ENCODE measurements at places on chromosomes 3 and 15. TPM values are rescaled to one million over a fixed set of nuclear protein-coding genes. Genes with fewer than 3 reads are reported as not detected.

- DNase-seq: no peak
- peaks cover 30% of the 10 kb centered on the region for H3K4me1 ChIP-seq
- H3K4me3 ChIP-seq: peak overlapping the region; percentile 94
- H3K27ac ChIP-seq: peak overlapping the region; percentile 99
Observed at GRCh38 chr3:105866656-105867653, 1.9 kb downstream of the CBLB start.

- DNase-seq: no peak
- no peak overlapping the region for H3K27ac ChIP-seq
- H3K4me1 ChIP-seq: peaks cover 40% of the 10 kb centered on the region
- H3K36me3 ChIP-seq: no peaks in the 10 kb centered on the region
- no peaks in the 10 kb centered on the region for H3K27me3 ChIP-seq
- H3K4me3 ChIP-seq: no peak overlapping the region
Observed at GRCh38 chr3:54951405-54951804, 23.5 kb upstream of the LRTM1 start.

- peaks cover 21% of the 10 kb centered on the region for H3K4me1 ChIP-seq
- H3K4me3 ChIP-seq: no peak overlapping the region
- H3K27me3 ChIP-seq: no peaks in the 10 kb centered on the region
- no peak overlapping the region for H3K27ac ChIP-seq
- no peak for DNase-seq
Observed at GRCh38 chr3:3015185-3016089, 94.7 kb downstream of the IL5RA start.

- DNase-seq: no peak
- peaks cover under 1% of the 10 kb centered on the region for H3K27me3 ChIP-seq
- peaks cover 9% of the 10 kb centered on the region for H3K4me1 ChIP-seq
- no peak overlapping the region for H3K4me3 ChIP-seq
- H3K36me3 ChIP-seq: no peaks in the 10 kb centered on the region
- H3K27ac ChIP-seq: no peak overlapping the region
Observed at GRCh38 chr3:117748131-117748530, 1038.6 kb downstream of the TUSC7 start.

- H3K36me3 ChIP-seq: no peaks in the 10 kb centered on the region
- no peaks in the 10 kb centered on the region for H3K4me1 ChIP-seq
- no peak overlapping the region for H3K4me3 ChIP-seq
- no peak for DNase-seq
- H3K27ac ChIP-seq: no peak overlapping the region
Observed at GRCh38 chr15:29563112-29563511, 259.2 kb downstream of the TJP1 start.

DNA sequence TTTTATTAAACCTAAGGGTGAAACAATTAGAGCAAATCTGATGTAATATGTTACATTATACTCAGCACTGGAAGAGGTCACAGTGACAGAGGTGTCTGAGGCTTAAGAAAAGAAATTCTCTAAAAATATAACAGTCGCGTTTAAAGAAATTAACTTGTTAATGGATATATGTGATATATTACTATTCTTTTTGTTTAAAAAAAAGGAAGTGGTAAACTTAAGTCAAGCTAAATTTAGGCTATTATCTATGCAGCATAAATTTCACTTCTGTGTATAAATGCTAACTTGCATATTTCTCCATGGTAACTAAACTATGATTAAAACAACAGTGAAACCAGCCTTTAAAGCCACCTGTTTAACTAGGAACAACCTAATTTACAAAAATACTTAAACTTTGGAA, 191.3 kb downstream of the FOXP1 start:
- H3K36me3 ChIP-seq: peaks cover 6% of the 10 kb centered on the region
- no peak for DNase-seq
- no peaks in the 10 kb centered on the region for H3K27me3 ChIP-seq

DNA sequence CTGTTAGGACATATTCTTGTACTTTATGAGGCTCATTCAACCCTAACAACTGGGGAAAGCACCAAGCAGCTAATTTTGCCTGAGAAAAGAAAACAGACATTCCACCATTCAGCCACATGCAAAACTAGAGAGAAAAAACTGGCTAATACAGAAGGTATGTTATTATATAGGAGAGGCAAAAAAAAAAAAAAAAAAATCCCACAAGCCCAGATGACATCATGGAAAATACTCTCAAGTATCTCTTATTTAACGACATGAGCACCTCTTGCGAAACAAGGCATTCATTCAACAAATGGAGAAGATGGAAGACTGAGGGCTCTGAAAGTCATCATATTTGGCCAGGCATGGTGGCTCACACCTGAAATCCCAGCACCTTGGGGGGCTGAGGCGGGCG, 61.5 kb downstream of the PRICKLE2 start:
- DNase-seq: no peak
- H3K36me3 ChIP-seq: peaks cover 23% of the 10 kb centered on the region
- H3K4me1 ChIP-seq: peaks cover 21% of the 10 kb centered on the region
- H3K4me3 ChIP-seq: peak overlapping the region; percentile 13

DNA sequence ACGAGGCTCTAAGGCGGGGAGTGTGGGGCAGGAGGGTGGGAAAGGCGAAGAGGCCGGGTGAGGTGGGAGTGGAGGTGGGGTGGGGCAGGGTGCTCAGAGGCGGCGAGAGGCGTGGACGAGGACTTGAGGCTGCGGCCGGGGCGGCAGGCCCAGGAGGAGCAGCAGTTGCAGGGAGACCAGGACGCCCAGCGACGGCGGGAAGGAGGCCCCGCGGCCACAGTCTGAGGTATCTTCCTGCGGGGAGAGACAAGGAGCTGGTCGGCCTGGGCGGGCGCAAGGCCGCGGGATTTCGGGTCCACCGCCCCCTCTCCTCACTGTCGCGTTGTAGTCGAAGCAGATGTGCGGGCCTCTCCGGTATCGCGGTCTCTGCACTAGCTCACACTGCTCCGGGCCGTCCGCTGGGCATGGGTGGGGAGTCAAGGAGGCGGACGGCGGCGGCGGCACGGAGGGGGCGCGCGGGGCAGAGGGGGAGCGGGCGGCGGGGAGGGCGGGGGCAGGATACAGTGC, 5.3 kb upstream of the TMEM115 start:
- H3K36me3 ChIP-seq: no peaks in the 10 kb centered on the region
- peaks cover 3% of the 10 kb centered on the region for H3K4me1 ChIP-seq
- H3K27me3 ChIP-seq: no peaks in the 10 kb centered on the region
- no peak for DNase-seq

GRCh38 chr15:35616498-35617271, 70.7 kb upstream of the DPH6 start:
- no peaks in the 10 kb centered on the region for H3K4me1 ChIP-seq
- no peak overlapping the region for H3K4me3 ChIP-seq
- H3K27ac ChIP-seq: no peak overlapping the region
- DNase-seq: no peak

DNA sequence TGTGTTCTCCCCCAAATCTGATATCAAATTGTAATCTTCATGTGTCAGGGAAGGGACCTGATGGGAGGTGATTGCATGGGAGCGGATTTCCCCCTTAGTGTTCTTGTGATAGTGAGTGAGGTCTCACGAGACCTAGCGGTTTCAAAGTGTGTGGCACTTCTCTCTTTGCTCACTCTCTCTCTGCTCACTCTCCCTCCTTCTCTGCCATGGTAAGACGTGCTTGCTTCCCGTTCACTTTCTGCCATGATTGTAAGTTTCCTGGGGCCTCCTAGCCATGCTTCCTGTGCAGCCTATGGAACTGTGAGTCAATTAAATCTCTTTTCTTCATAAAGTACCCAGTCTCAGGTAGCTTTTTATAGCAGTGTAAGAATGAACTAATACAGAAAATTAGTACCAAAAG, 30.6 kb upstream of the OR5H6 start:
- no peak overlapping the region for H3K27ac ChIP-seq
- H3K4me1 ChIP-seq: no peaks in the 10 kb centered on the region
- no peak overlapping the region for H3K4me3 ChIP-seq
- H3K27me3 ChIP-seq: no peaks in the 10 kb centered on the region

DNA sequence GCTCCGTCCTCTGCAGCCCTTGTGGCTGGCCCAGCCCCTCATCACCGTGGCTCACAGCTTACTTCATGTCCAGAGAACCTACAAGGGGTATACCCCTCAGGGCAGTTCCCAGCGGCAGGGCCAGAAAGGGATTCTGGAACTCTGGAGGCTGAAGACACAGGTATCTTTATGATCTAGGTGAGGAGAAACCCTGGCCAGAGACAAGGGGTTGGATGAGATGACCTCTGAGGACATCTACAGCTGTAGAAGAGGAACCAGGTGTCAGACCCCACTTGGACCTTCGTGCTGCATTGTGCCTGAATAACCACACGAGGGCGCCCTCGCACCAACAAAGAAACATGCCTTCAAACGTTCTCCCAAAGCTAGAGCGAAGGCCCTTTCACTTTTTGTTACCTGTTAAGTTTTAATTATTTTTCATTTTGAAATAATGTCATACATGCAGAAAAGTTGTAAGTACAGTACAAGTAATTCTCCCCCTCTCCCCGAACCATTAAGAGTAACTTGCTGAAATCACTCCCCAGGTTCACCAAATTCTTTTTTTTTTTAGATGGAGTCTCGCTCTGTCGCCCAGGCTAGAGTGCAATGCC, 118.7 kb upstream of the SMAD3 start:
- H3K36me3 ChIP-seq: no peaks in the 10 kb centered on the region
- peaks cover 11% of the 10 kb centered on the region for H3K27me3 ChIP-seq

Gene RTP1
- total RNA-seq: not detected

Gene UPK1B
- total RNA-seq: 49.2 TPM

Gene HGD
- total RNA-seq: 14.0 TPM

Gene CD96
- not detected for total RNA-seq

Gene TRANK1
- total RNA-seq: 8.6 TPM

Gene FOXL2NB
- 0.29 TPM for total RNA-seq

Gene PCYT1A
- total RNA-seq: 50.8 TPM

Gene GP9
- total RNA-seq: not detected

Measured in type B pancreatic cell (in vitro differentiated cells).